ENCODE measurements at places on chromosomes 16 and 17. TPM values are rescaled to one million over a fixed set of nuclear protein-coding genes. Genes with fewer than 3 reads are reported as not detected.

DNA sequence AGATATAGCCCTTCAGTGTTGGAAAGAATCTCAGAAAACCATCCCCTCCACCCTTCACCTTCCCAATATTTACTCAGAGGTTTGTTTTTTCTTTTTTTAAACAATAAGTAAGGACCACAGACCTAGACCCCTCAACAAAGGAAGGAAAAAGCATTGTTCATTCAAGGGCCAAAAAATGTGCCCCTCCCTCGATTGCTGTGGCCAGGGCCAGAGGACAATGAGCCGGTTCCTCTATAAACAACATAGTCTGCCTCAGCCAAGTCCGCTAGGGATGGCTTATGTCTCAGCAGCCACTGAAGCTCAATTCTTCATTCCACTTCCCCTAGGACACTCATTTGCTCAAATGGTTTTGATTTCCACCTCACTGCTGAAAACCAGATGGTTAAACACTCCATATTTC, 24.0 kb downstream of the TRIM16 start:
- DNase-seq: no peak

DNA sequence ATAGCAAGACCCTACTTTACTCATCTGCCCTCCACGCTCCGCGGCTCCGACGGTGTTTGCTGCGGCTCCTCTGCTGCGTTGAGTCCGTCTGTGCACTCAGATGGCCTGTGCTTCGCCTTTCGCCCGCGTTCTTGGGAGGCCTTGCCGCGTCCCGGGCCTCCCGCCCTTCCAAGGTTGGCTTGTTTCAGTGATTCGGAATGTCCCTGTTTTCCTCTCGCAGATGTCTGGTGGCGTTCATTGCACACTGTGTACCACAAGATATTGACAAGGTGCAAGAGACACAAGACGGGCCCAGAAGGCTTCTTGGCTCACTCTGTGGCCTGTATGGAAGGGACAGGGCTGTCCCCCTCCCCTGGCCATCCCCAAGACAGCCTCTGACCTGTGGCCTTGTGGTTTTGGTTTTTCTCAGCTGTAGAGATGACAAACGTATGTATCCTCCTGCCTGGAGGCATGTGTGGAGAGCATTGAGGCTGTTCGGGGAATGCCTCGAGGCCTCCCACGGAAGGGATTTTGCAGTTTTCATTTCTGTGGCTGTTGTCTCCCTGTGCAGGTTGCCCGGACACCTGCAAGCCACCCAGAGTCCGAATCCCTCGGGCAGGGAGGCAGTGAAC, 15.4 kb downstream of the MGRN1 start:
- no peak for DNase-seq

DNA sequence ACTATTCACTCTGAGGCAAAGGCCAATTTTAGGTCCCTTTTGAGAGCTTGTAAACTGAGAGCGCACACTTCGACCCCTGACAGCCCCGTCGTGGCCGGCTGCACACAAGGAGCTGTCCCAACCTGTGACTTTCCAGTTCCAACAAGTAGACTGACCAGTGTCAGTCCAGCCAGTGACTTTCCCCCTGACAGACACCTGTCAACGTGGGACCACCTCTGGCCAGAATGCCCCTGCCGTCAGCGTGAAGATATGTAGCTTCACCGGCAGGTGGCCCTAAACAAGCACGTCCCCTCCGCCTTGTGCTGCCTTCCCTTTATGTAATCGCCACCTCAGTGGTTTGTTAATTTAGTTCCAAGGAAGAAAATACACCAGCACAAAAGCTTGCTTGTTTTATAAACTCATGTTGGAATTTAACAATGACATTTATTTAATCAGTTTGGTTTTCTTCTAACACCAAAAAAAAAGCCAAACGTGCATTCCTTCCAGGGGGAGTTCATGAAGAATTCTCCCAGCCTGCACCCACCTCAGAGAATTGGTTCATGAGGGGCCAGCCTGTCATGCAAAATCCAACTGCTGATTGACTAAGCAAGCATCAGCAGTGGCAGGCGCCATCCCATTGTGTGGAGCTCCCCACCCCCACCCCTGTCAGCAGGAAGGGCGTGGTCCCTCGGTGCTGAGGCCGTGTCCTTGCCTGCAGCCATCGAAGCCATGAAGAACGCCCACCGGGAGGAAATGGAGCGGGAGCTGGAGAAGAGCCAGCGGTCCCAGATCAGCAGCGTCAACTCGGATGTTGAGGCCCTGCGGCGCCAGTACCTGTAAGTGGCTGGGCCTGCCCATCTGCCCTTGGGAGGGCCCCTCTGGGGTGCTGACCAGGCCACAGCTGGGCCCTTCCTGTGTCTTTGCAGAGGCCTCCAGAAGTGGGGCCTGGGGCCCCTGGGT, 33.9 kb downstream of the PLD6 start:
- peak; percentile 70 for DNase-seq

GRCh38 chr16:89315791-89316581, 98.5 kb downstream of the ZNF778 start:
- DNase-seq: peak; percentile 59

CPNE7 gene
- not detected for total RNA-seq

DNA sequence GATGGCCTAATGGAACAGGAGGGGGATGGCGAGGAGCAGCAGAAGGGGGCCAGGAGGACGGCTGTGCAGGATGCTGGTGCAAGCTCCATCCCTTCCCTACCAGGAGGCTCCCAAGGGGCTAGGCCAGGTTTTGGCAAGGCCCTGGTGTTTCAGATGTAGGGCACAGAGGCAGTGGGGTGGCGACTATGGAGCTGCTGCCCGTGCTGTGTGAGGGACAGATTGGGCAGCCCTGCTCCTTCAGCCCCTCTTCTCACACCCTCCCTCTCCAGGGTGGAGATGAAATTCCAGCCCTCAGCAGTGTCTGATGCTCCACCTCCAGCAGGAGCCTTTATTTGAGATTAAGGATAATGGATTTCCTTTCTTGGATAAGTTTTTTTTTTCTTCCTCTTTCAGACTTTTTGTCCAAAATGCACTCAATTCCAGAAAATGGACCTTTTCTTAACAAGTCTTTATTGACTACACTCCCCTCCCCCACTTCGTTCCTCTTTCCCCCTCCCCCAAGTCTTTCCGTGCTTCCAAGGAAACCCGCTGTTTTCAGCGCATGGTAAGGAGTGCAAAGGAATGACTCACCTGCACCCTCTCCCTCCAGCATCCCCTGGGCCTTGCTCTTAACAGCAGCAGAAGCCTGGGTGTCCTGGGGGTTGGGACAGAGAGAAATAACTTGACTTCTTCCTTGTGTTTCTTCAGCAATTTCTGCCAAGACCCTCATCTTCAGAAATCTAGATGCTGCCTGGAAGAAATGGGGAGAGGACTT, 95.2 kb downstream of the CCDC182 start:
- no peak for DNase-seq

ADGRG3 gene
- 0.82 TPM for total RNA-seq

GP1BA gene
- not detected for total RNA-seq

TPSD1 gene
- 0.50 TPM for total RNA-seq

LGALS9C gene
- not detected for total RNA-seq

GRCh38 chr17:77188084-77189066, 47.6 kb downstream of the SEC14L1 start:
- DNase-seq: no peak

CA4 gene
- 17.0 TPM for total RNA-seq

ENPP7 gene
- not detected for total RNA-seq

STH gene
- not detected for total RNA-seq

TGFB1I1 gene
- total RNA-seq: 13.6 TPM

GRCh38 chr17:55705847-55706246, 16.8 kb downstream of the TMEM100 start:
- no peak for DNase-seq

DNA sequence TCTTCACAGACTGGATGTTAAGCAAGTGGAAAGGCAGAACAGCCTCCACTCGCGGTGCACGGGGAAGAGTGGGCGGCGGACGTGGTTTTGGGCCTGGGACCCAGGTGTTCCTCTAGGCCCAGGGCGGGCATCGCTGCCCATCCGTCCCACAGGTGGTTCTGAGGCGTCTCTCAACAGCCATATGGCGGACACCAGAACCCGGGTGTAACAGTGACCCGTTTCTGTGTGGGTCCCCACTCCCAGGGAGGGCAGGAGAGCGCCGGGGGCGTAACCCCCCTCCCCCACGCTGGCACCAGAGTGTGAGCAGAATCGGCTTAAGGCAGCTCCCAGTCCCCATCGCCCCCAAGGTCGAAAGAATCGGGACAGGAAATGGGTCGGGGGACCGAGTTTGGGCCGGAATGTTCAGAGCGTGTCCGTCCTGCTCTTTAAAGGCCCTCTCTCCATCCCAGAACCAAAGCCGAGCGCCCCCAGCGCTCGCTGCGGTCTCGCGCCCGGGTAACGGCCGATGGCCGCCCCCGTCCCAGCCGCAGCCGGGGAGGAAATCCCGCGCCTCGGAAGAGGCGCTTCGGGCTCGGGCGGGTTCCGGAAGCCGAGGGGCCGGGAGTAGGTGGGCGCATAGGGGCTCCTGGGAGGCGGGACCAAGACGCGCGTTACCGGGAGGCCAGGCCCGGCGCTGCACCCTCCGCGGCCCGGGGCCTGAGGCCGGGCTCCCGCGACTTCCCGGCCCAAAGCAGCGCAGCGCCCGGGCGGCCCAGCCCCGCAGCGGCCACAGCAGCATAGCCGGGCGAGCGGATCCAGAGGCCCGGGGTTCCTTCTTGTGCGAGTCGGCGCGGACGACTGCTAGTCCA, at the start of gene TK2:
Gene TK2 (minus strand): TSS at position 839 of the 848 bp plus-strand sequence. CDS start 61 bp downstream, at position 778.
- peak; percentile 86 for DNase-seq

GRCh38 chr17:80687839-80688238, 143.2 kb downstream of the RPTOR start:
- no peak for DNase-seq

DNA sequence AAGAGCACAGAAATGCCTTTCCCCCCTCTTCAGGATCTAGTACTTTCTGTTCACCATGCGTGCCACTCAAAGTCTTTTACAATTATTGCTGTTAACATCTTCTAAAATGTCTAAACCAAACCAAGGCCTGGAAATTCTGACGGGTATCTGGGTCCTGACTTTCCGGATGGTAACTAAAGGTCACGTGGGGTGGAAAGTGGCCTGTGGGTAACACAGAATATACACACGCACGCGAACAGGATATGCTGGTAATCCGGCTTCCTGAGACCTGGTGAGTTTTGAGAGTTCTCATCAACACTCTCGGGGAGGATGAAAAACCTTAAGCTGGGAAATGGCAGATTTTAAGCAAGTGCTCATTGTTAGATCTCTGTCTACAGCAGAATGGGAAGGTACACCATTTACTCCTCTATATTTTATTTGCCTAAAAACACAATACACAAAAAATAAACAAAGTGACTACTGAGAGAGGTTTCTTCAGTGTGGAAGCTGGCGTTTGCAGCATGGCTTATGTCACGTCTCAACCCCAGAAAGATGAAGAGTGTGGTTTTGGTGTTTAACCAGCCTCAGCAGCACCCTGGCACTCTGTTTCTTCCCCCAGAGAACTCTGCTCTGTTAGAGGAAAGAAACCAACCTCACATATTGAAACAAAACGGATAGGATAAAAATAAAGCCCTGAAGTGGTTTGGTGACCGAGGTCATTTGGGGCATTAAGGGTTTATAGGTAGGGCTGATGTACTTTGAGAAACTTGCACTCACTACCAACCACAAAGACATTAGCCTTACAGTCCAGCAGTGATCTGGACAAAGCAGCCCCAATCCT, 37.3 kb downstream of the SMG6 start:
- no peak for DNase-seq

SYNGR3 gene
- 1.0 TPM for total RNA-seq

FAM171A2 gene
- total RNA-seq: 0.72 TPM
